ENCODE measurements at places on chromosomes 4 and X.

- no peak for DNase-seq
Observed at GRCh38 chr4:122884499-122884898, 37.9 kb downstream of the NUDT6 start.

- DNase-seq, result no peak
Observed at GRCh38 chrX:22310779-22311178, 38.1 kb downstream of the CBLL2 start.

DNA sequence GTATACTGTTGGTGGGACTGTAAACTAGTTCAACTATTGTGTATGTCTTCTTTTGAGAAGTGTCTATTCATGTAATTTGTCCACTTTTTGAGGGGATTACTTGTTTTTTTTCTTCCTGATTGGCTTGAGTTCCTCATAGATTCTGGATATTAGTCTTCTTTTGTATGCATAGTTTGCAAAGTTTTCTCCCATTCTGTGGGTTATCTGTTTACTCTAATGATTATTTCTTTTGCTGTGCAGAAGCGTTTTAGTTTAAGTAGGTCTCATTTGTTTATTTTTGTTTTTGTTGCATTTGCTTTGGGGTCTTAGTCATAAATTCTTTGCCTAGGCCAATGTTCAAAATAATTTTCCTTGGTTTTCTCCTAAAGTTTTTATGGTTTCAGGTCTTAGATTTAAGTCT, 26.6 kb upstream of the ANTXR2 start:
- no peak for DNase-seq

- no peak for DNase-seq
Observed at GRCh38 chr4:122329876-122330565, 48.8 kb upstream of the ADAD1 start.

- DNase-seq, result no peak
Observed at GRCh38 chrX:137428221-137428661, 137.7 kb upstream of the ZIC3 start.

GRCh38 chr4:47551682-47552081, 66.6 kb downstream of the ATP10D start:
- no peak for DNase-seq

DNA sequence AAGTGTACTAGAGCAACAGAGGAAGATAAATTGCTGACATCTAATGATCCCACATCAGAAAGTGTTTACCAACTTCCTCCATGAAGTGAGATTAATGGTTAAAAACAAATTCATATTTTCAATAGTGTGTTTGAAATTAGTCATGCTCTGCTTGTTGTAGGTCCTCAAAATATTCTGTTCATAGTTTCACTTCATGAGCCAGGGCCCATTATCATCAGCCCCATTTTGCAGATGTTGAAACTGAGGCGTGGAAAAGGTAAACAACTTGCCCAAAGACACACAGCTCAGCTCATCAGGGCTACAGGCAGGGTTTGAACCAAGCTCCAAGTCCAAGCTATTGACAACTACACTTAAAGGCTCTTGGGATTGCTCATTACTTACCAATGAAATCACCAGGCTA, 103.5 kb upstream of the PPARGC1A start:
- DNase-seq, result no peak

GRCh38 chr4:23966725-23967124, 76.9 kb upstream of the PPARGC1A start:
- no peak for DNase-seq

- no peak for DNase-seq
Observed at GRCh38 chrX:107683124-107683895, 55.0 kb downstream of the PRPS1 start.

DNA sequence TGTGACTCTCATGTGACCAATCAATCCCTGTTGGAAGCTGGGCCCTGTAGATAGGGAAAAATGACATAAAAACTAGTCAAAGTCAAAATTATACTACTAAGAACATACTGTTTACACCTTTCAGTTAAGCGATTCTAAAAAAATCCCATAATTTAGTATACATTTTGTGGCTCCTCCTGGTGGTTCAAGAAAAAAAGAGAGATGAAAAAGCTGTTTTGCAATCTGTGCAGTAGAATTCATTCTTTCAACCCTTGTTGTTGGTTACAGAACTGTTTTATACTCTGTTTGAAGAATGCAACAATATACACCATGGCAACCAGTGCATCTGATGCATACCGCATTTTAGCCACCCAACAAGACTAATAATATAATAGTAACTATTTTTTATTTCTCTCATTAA, 66.8 kb upstream of the ANK2 start:
- no peak for DNase-seq

GRCh38 chrX:130468395-130468923, 66.7 kb downstream of the RBMX2 start:
- DNase-seq, result no peak

DNA sequence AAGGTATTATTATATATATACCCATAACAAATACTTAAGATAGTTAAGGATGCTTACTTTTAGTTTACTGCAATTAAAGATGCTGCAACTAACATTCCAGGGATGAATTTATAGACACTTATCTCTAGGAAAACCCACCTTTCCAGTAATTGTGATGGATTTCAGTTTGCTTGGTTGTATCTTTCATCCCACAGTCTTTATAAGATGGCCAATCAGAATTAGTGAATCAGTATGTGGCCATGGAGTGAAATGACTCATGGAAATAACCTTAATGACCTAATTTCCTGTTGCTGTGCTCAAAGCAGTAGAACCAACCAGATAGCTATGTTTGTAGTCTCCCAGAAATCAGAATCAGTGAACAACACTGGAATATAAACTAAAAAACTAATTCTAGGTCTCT, 26.4 kb downstream of the MOSPD2 start:
- DNase-seq, result no peak

DNA sequence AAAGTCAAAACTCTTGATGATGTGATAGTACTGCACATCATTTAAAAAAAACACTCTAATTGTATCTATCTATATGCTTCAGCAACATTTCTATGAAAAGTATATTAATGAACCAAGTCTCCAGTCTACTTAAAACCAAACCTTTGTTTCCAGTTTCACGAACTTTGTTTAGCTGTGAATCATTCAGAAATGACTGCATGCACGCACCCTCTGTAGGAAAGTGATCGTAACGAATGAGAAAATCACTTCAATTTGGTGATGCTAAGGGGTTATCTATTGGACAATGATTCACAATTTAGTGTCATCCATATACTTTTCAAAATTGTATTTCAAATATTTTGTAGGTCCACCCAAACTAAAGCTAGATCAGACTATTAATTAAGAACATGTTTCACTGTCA, 157.6 kb downstream of the KLHL13 start:
- no peak for DNase-seq

DNA sequence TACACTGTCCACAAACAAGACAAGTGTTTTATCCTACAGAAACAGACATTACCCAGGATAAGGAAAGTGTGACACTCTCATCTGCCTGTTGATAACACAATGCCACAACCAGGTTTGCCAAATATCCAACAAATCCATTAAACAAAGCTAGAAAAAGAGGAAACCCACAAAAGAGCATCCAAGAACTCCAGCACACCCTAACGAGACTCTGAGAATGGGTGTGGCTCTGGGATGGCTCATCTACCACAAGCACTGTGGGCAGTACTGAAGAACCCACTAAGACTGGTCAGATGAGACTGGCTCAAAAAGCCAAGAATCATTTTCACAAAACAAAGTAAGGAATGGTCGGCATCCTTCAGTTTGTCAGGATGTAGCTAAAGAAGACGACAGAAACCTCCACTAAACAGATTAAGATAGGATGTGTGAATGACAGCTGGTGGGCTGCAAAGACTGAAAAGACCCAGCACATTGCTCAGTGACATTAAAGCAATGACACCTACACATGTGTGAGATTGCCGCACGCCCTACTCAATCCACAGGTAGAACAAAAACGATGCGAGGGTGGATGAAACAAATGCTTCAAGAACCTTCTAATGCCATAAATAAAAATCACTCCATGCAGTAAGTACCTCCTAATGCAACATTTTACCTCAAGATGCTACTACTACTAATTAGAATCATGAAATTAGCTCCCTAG, 14.7 kb downstream of the ATP8A1 start:
- DNase-seq, result no peak

GRCh38 chr4:57053508-57053907, 56.7 kb downstream of the IGFBP7 start:
- DNase-seq, result no peak

DNA sequence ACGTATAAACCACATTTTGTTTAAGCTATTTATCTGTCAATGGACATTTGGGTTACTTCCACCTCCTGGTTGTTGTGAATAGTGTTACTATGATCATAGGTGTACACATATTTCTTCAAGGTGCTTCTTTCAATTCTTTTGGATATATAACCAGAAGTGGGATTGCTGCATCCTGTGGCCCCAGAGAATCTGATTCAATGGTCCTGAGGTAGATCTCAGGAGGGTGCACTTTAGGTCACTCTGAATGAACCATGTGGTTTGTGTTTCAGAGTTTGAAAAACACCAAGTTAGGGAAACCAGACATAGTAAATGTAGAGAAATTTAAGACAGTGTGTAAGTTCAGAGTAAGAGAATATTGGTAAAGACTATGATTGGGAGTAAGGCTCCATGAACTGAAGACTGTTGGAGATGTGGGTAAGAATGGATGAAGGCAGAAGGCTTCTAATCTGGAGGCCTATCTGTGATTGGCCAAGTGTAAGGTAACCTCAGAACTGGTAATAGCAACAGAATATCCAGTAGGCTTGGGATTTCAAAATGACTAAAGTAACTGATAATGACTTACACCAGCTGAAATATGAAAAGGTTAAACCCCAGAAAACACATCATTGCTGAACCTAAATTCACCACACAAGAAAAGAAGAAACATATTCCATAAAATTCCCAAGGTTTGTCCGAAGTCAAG, 236.9 kb downstream of the CAMK2D start:
- DNase-seq, result no peak

DNA sequence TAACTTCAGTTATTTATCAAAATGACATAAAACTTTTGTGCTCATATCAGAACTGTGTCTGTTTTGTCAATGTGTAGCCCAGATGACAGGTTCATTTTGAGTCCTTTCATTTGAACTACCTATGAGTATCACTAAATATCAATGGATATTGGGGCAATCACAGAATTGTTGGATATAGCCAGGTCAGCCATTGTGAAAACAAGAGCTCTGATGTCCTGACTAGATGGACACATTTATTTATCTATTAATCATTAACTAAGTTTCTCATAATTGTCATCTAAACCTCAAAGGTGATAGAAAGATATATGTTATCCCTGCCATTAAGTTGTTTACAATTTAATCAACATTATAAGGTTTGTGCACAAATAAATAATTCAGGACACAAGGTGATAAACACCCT, 638.3 kb upstream of the GRIA3 start:
- DNase-seq, result no peak

DNA sequence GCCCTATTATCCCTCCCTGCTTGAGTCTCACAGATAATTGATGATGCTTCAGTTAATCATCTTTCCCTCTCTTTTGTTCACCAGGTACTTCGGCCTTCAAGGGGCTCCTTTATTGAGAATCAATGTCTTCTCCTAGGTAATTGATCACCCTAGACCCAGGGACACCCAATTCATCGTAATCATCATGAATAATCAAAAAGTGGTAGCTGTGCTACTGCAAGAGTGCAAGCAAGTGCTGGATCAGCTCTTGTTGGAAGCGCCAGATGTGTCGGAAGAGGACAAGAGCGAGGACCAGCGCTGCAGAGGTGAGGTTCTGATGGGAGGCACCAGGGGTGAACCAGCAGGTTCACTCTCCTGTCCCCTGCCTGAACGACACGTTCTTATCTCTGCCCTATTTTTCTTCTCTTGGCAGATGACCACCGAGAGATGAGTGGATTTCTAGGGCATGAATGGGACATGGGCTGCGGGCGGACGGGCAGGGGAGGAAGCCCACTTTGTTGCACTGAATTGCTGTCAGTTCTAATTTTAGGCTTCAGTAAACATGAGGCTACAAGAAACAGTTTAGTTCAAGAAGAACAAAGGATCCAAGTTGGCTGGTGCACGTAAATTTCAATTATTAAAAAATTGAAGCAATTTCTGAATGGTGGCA, 80.5 kb downstream of the ALPK1 start:
- no peak for DNase-seq

GRCh38 chr4:152106113-152106763, 345.4 kb upstream of the GATB start:
- DNase-seq, result no peak

DNA sequence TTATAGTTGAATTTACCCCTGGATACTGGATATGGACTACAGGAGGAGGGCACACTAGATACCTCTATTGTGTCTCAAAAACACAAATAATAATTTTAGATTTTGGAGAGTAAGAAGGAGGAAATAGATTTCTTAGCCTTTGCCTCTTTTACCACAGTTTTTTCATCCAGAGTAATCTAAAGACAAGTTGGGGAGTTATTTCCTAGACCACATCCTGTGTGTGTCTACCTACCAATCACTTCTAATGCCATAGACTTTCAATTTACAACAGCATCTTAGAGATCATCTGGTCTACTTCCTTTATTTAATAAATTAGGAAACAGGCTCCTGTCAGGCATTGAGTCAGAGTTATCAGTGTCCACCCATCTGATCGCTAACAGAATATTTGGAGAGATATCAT, 191.5 kb downstream of the EDA start:
- no peak for DNase-seq

DNA sequence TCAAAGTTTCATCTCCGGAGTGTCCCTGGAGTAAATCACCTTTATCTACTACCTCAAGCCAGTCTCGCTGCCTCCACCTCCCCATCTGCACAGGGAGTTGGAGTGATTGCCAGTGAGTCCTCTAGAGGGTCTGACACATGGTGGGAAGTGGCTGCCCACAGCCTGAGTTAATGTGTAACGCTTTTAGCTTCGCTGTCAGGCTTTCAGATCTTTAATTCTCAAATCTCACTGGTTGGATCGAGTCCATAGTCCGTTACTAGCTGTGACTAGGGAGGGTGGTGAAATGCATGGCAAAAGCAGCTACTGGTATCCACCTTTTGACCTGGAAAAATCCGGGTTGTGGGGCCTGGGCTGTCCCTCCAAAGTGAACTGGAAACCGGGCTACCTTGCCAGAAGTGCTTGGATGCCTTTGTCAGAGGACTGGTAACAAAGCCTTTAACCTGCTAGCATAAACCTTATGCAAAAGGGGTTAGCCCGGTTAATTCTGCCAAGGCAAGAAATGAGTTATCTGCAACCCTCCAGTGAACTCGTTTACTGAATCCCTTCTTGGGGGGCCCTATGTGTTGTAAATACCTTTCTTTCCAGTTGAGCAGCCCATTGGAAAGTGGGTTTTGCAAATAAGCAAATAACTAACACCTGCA, 5.1 kb upstream of the WDR1 start:
- DNase-seq, result no peak
